ENCODE measurements at places on chromosomes 16 and 17. TPM values are rescaled to one million over a fixed set of nuclear protein-coding genes. Genes with fewer than 3 reads are reported as not detected.

TMEM88 gene
- 0.49 TPM for total RNA-seq

AMDHD2 gene
- total RNA-seq: 9.6 TPM

HAGH gene
- total RNA-seq: 38.6 TPM

MMP15 gene
- total RNA-seq: 13.0 TPM

WNK4 gene
- 0.74 TPM for total RNA-seq

CLEC19A gene
- not detected for total RNA-seq

LPO gene
- under 0.01 TPM for total RNA-seq

ABAT gene
- 78.9 TPM for total RNA-seq

OR2C1 gene
- 0.49 TPM for total RNA-seq

CTF1 gene
- total RNA-seq: under 0.01 TPM

STXBP4 gene
- 20.2 TPM for total RNA-seq

PDE6G gene
- not detected for total RNA-seq
